Omental fat pad (tissue), 4 donors: ENCODE measurements at places on chromosomes 5 and 9. TPM values are rescaled to one million over a fixed set of nuclear protein-coding genes. Genes with fewer than 3 reads are reported as not detected.

- no peak for DNase-seq
Measured at GRCh38 chr9:136544964-136545691, 720 bp downstream of the NOTCH1 start.

The CDKN2B gene
- total RNA-seq: 30.4 TPM

The GABRA6 gene
- not detected for total RNA-seq

The SMC2 gene
- 5.4 TPM for total RNA-seq

The SMIM32 gene
- not detected for total RNA-seq

- no peak for DNase-seq
Measured at GRCh38 chr9:137485343-137486140, 26.4 kb upstream of the NSMF start.

DNA sequence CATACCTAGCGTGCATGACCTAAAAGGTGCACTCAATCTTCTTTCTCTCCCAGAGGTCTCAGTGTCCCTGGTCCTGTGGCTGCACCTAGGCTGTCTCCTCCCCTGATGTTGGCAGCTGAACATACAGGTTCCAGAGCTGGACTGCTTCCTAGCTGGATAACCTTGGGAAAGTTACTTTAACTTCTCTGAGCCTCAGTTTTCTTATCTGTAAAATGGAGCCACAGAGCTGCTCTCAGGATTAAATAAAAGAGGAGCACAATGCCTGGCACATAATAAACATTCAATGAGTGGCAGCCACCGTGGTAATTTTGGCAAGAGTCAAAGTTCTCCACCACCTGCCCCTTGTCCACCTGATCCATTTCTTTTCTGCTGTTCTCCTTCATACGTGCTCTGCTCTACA, 14.0 kb downstream of the MORN5 start:
- no peak for DNase-seq

DNA sequence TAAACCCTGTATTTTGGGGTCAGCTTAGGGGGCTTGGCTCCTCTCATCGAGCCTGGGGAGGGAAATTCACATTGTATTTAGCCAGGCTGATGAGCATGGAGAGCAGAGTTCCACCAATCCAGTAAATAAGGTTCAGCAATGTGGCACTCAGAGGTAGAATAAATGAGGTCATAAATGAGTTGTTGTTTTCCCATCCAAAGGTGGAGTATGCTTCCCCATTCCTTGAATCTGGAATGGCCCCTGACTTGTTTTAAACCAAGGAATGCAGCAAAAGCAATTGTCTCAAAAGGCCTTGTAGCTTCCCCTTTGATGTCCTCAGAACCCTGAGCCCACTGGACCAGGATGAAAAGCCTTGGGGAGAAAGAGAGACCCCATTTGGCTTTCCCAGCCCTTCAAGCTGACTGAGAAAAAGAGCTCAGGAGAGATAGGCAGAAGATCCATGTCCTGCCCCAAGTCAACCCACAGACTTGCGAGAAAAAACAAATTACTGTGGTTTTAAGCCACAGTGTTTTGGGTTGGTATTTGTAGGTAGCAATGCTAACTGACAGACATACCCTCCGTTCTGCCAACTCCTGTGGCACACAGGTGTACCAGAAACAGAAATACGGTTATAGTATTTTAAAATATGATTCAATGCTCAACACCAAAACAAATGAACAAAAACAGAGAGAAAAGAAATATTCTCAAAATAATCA, 566.0 kb upstream of the DMAC1 start:
- DNase-seq: no peak

The ADAMTS6 gene
- total RNA-seq: 3.1 TPM

DNA sequence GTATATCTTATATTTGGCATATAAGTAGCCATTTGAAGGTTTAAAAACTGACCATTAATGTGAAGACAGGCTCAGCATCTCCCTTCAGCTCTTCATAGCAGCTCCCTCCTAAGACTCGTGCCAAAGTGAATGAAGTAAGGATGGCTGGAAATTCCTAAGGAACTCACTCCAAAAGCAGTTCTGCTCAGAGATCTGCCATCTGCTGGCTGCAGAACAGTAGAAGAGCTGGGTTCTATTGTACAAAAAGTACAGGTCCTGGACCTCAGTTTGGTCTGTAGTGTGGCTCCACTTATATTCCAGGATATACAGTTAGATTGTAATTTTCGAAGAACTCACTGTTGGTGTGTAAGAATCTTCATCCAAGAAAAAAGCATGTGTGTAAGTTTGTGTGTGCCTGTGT, 104.9 kb upstream of the RUSC2 start:
- no peak for DNase-seq

The CETN3 gene
- 9.1 TPM for total RNA-seq

- DNase-seq: no peak
Measured at GRCh38 chr9:87336914-87337333, 160.7 kb upstream of the DAPK1 start.

GRCh38 chr5:1341863-1342262, 3.0 kb downstream of the CLPTM1L start:
- DNase-seq: no peak

The NEURL1B gene
- total RNA-seq: 22.9 TPM

The ANKRD33B gene
- total RNA-seq: 8.5 TPM

The WNK2 gene
- 0.28 TPM for total RNA-seq

The IL4 gene
- not detected for total RNA-seq

The TRPM3 gene
- 9.3 TPM for total RNA-seq

The PCDHGB5 gene
- total RNA-seq: 8.5 TPM

GRCh38 chr9:37944266-37944650, 40.3 kb upstream of the SLC25A51 start:
- no peak for DNase-seq

The ATP10B gene
- total RNA-seq: not detected

The IFNA13 gene
- not detected for total RNA-seq

GRCh38 chr9:75896193-75896592, 5.7 kb downstream of the PCSK5 start:
- DNase-seq: no peak

DNA sequence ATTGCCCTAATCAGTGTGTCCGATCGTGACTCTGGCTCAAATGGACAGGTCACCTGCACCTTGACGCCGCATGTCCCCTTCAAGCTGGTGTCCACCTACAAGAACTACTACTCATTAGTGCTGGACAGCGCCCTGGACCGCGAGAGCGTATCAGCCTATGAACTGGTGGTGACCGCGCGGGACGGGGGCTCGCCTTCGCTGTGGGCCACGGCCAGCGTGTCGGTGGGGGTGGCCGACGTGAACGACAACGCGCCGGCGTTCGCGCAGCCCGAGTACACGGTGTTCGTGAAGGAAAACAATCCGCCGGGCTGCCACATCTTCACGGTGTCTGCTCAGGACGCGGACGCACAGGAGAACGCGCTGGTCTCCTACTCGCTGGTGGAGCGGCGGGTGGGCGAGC, 1.4 kb downstream of the PCDHA13 start:
- DNase-seq: no peak

- DNase-seq: no peak
Measured at GRCh38 chr9:111925017-111925770, 28.6 kb downstream of the UGCG start.

DNA sequence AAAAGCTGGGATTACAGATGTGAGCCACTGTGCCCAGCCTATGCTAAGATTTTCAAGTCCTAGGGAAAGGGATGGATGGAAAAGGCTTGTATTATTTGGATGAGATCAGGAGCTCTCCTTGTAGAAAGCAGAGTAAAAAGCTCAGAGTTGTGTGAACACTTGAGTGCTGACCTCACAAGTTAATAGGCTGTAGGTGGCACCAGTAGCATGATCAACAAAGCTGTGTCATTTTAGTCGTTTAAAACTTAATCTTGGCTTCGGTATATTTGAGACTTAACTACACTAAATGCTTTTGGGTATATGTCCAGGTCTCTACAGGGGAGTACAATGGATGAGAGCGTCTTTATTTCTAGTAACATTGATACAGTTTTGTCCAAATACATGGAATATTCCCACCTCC, 264.2 kb downstream of the TMEM38B start:
- no peak for DNase-seq

The SCGB3A1 gene
- not detected for total RNA-seq

The FGF1 gene
- total RNA-seq: 41.8 TPM

The MORN5 gene
- not detected for total RNA-seq
